ENCODE measurements at places on chromosomes 12 and 14. TPM values are rescaled to one million over a fixed set of nuclear protein-coding genes. Genes with fewer than 3 reads are reported as not detected.

FOXM1 gene
- total RNA-seq, result not detected

SLC4A8 gene
- 3.0 TPM for total RNA-seq

FIGNL2 gene
- not detected for total RNA-seq

C1QL4 gene
- not detected for total RNA-seq

SLC41A2 gene
- total RNA-seq, result 22.1 TPM

SERPINA9 gene
- total RNA-seq, result not detected
